Cardiac septum (tissue), 1 donor: ENCODE measurements at places on chromosomes 12 and 14. TPM values are rescaled to one million over a fixed set of nuclear protein-coding genes. Genes with fewer than 3 reads are reported as not detected.

KDM2B gene
- total RNA-seq = 10.1 TPM

GALNT8 gene
- 2.4 TPM for total RNA-seq

GRIN2B gene
- total RNA-seq = 0.16 TPM

SLC39A5 gene
- not detected for total RNA-seq

GPR135 gene
- 3.2 TPM for total RNA-seq

TRIM9 gene
- total RNA-seq = 1.5 TPM

PPFIA2 gene
- total RNA-seq = 0.57 TPM

NYNRIN gene
- 5.0 TPM for total RNA-seq

ADAM21 gene
- 0.54 TPM for total RNA-seq

RAD9B gene
- 0.65 TPM for total RNA-seq

RPGRIP1 gene
- total RNA-seq = not detected

ST8SIA1 gene
- 1.5 TPM for total RNA-seq

PRB2 gene
- not detected for total RNA-seq

PRICKLE1 gene
- 34.3 TPM for total RNA-seq

RERG gene
- 3.1 TPM for total RNA-seq

POTEM gene
- not detected for total RNA-seq

SLC8A3 gene
- total RNA-seq = 0.19 TPM

CDCA3 gene
- total RNA-seq = 0.65 TPM

NT5DC3 gene
- total RNA-seq = 4.7 TPM

RNASE7 gene
- not detected for total RNA-seq

TAS2R50 gene
- 0.97 TPM for total RNA-seq

LRCOL1 gene
- total RNA-seq = not detected

HOXC6 gene
- total RNA-seq = 0.43 TPM

NGB gene
- not detected for total RNA-seq

TESPA1 gene
- 0.65 TPM for total RNA-seq

RFX4 gene
- not detected for total RNA-seq

KRT72 gene
- total RNA-seq = not detected

ANKS1B gene
- 1.9 TPM for total RNA-seq

PKP2 gene
- total RNA-seq = 463 TPM

LMNTD1 gene
- 0.51 TPM for total RNA-seq

RPL10L gene
- total RNA-seq = not detected

ACTR6 gene
- total RNA-seq = 18.6 TPM
